ENCODE measurements at places on chromosomes 11 and 22.
A peak's percentile ranks its signal among the peaks of the same experiment; 100 is the strongest.

GRCh38 chr22:30883586-30884145, 84.9 kb downstream of the MORC2 start:
- no peak for DNase-seq

- no peak for DNase-seq
Measured at GRCh38 chr11:47495011-47495855, 46.3 kb upstream of the RAPSN start.

DNA sequence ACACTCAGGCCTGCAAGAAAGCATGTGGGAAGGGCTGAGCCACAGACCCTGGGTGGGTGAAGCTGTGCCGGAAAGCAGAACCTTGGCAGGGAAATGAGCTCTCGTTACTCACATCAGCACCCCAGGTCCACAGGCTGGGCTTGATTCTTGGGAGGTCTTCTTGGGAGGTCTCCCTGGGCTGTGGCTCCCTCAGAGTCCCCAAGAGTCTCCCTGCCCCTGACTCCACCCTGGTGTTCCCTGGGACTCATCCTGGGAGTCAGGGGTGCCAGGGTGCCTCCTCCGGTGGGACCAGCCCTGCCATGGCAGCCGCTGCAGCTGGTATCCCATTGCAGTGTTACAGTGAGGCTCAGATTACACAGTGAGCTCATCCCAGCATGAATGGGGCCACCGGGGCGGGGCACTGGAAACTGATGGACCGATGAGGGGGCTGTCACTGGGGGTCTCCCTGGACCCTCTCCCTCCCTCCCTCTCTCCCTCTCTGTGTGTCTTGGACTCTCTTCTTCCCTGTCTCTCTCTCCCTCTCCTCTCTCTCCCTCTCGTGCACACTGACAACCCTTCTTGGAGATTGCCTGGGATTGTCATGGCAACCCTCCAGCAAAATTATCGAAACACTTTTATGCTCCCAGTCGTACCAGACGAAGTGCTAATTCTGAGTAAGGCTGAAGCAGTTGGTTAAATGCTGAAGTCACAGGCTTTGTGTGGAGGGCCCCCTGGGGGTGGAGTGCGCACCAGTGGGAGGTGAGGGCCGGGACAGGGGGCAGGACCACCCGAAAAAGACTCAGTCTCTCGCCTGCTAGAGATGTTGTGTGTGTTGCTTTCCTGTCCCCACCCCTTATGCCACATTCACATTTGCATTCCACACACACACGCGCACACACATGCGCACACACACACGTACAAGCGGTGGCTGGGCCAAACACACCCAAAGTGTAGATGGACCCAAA, 8.6 kb upstream of the C11orf96 start:
- no peak for DNase-seq

DNA sequence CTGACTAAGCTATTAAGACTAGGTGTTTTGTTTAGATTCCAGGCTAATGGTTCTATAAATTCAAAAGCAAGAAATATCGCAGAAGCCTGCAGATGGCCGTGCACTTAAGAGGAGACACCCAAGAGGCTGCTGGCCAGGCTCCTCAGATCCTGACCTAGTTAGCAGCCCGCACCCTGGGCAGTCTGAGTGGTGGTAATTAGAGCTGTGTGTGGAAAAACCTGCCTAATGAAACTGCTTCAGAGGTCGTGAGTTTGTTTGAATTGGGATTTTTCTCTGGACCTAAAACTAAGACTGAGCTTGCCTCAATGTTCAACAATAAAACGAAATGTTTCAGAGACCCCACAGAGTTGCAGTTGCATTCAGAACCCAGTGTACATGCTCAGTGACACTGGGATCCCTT, 627.7 kb downstream of the OPCML start:
- no peak for DNase-seq

- no peak for DNase-seq
Measured at GRCh38 chr22:36286096-36286957, 33.4 kb downstream of the APOL1 start.

GRCh38 chr11:87660926-87661660, 514.1 kb downstream of the RAB38 start:
- no peak for DNase-seq

GRCh38 chr11:72730243-72730642, 22.0 kb downstream of the ARAP1 start:
- no peak for DNase-seq

GRCh38 chr11:34948696-34949095, 32.3 kb downstream of the PDHX start:
- DNase-seq = no peak

- no peak for DNase-seq
Measured at GRCh38 chr11:75303544-75304224, 47.8 kb downstream of the ARRB1 start.

- no peak for DNase-seq
Measured at GRCh38 chr11:3226846-3227567, 5.2 kb downstream of the MRGPRE start.

DNA sequence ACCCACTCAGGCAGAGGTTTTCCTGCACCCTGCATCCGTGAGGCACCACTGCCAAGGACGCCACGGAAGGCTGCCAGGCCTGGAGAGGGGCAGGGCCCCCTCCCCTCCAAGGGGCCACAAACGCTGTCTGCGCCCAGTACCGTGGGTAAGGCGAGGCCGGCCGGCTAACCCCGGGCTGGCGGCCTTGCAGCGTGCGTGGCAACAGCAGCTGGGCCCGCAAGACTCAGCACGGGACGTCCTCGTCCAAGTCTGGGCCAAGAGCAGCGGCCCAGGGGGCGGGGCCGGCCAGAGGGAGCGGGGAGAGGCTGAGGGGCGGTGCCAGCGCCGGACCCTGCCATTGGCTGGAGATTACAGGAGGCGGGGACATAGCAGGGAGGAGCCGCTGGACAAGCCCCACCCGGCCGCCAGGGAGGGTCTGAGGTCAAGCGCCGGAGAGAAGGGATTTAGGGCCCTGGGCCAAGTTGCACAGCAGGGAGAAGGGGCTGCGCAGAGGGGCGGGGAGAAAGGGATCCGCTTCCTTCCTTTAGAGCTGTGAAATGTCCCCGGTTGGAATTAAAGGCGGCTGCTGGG, 16.0 kb downstream of the SLC43A1 start:
- peak; percentile 81 for DNase-seq

- DNase-seq = no peak
Measured at GRCh38 chr22:47634347-47634746, 871.9 kb downstream of the TBC1D22A start.

DNA sequence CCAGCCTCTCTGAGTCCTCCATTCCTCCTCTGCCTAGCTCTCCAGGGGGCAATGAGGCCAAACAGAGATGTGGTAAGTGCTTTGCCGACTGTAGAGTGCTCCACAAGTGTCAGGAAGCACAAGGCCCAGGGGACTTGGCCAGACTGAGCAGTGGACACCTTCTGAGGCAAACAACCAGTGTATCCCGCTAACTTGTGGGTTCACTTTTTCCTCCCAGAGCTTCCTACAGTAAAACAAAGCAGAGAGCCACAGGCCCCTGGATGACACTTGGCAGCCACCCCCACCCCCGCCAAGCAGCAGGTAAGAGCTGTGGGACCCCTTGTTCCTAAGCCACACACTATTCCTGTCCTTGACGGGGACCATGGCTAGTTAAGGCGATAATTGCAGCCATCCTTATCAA, 160.9 kb downstream of the CACNA1I start:
- no peak for DNase-seq
